Stomach (tissue), 19 donors: ENCODE measurements at places on chromosomes 3 and 15. TPM values are rescaled to one million over a fixed set of nuclear protein-coding genes. Genes with fewer than 3 reads are reported as not detected.

DNA sequence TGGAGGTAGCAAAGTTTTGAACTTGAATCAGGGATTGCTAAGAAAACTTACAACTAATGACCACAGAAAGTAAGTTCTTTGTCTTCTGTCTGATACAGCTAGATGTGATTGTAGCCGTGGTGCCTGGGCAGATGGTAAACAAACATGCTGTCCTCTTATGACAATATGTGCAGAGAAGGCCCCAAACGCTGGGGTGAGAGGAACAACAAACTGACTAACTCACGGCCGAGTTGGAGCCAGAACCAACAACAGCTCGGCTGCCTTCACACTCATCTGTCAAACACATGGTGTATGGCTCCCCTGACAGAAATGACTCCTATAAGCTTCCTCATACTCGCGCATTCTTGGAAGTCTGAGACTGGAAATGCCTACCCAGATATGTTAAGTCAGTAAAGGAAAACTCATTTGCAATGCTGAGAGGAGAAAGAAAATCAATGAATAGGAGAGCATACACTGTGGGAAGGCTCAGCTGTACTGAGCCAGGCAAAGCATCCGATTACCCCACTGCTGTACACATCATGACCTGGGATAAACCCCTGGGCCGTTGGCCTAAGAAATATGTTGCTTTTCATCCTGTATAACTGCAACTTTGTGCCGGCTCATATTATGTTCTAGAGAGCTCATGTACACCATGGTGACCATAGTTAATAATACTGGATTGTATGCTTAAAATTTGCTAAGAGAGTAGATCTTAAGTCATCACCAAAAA lies 5.7 kb downstream of the THBS1 start:
- peak overlapping the region; percentile 16 for H3K27ac ChIP-seq
- no peak for DNase-seq
- H3K4me1 ChIP-seq = peaks cover 77% of the 10 kb centered on the region
- peaks cover 52% of the 10 kb centered on the region for H3K36me3 ChIP-seq
- peak overlapping the region; percentile 65 for H3K4me3 ChIP-seq

GRCh38 chr3:187264021-187264420 lies 27.5 kb downstream of the MASP1 start:
- no peaks in the 10 kb centered on the region for H3K27me3 ChIP-seq
- H3K36me3 ChIP-seq = no peaks in the 10 kb centered on the region
- DNase-seq = peak; percentile 51

DNA sequence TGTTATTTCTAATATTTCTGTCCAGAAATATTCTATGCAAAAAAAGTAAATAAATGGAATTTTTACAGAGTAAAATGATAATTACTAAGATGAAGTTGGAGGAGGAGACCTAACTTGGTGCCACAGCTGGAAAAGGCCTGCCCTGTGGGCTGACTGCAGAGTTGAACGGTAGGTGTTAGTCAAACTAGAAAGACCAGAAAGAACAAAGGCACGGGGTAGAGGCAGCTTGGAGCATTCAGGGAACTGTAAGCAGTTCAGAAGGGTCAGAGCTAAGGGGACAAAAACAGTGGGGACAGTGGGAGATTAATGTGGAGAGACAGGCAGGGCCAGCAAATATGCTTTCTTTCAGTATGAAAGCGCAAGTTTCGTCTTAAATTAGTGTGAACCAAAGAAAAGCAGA lies 39.3 kb upstream of the PTPRG start:
- DNase-seq = no peak
- no peak overlapping the region for H3K27ac ChIP-seq
- no peaks in the 10 kb centered on the region for H3K4me1 ChIP-seq
- no peak overlapping the region for H3K4me3 ChIP-seq
- H3K27me3 ChIP-seq = no peaks in the 10 kb centered on the region

DNA sequence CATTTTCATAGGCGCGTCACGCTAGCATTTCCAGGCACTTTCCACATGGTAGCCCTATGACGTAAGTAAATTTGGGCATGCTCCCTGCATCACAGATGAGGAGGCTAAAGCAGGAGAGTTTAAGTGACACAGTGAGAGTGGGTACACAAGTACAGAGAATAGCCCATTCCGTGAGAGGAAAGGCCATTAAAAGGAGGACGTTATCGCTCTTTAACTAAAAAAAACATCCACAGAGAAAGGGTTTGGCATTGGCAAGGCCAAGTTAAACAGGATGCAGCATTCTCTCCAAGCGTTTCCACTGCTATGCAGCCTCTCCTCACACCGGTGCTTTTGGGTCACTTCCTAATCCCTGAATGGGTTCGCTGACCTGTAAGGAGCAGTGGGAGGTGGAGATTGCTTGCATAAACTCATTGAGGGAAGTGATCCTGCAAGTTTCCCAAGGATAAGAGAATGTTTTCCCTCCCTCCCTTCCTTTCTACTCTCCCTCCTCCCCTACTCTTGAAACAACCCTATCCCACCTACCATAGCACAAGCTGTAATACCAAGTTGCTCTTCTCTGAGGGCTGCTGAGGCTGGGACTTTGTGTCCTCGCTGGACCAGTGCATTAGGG lies 147.7 kb downstream of the VGLL4 start:
- peak; percentile 51 for DNase-seq
- no peak overlapping the region for H3K4me3 ChIP-seq
- peaks cover 39% of the 10 kb centered on the region for H3K4me1 ChIP-seq
- H3K27ac ChIP-seq = peak overlapping the region; percentile 39

- H3K36me3 ChIP-seq = no peaks in the 10 kb centered on the region
- no peak overlapping the region for H3K4me3 ChIP-seq
- no peak overlapping the region for H3K27ac ChIP-seq
- peak; percentile 49 for DNase-seq
- H3K27me3 ChIP-seq = no peaks in the 10 kb centered on the region
- peaks cover 11% of the 10 kb centered on the region for H3K4me1 ChIP-seq
Measured at GRCh38 chr3:161096771-161097367, 8.3 kb downstream of the B3GALNT1 start.

DNA sequence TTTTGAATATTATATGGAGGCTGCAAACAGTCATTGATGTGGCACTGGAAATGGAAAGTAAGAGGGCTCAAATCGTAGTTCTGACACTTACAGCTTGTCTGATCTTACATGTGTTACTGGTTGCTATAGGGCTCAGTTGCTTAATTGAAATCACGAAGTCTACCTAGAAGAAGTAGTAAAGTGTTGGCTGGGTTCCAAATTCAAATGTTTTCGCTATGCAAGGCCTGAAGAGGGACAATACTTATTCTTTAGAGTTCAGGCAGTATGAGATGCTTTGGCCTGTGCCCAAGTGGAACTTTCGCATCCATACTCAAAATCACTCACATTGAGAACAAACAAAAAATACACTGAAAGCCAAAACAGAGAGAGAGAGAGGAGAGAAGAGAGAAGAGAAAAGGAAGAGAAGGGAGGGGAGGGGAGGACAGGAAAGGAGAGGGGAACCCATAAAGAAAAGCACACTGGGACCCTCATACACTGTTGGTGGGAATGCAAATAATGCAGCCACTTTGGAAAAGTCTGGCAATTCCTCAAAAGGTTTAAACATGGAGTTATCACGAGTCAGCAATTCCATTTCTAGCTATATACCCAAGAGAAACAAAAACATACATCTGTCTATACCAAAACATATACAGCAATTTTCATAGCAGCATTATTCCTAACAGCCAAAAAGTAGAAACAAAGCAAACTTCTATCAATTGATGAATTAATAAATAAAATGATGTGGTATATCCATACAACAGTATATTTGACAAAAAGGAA lies 2.9 kb upstream of the FXR1 start:
- no peak overlapping the region for H3K4me3 ChIP-seq
- DNase-seq = no peak
- H3K36me3 ChIP-seq = no peaks in the 10 kb centered on the region

DNA sequence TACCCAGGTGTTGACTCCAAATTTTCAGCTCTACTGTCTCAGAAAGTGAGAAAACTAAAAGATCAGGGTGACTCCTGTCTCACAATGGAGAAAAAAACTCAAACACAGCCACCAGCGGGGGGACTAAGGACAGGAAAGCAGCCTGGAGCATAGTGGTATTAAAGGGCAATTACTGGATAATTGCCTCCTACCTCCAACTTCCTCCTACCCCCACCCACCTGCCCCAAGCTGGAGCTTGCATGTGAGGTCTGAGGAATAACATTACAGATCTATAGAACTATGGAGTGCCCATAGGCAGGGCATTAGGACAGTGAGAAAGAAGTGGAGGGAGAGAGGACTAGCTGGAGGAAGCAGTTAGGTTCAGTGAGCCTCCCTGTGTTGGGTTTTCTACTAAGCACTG lies 2.7 kb upstream of the PCCB start:
- peaks cover 13% of the 10 kb centered on the region for H3K4me1 ChIP-seq
- H3K4me3 ChIP-seq = no peak overlapping the region
- no peaks in the 10 kb centered on the region for H3K36me3 ChIP-seq
- DNase-seq = no peak
- no peak overlapping the region for H3K27ac ChIP-seq

DNA sequence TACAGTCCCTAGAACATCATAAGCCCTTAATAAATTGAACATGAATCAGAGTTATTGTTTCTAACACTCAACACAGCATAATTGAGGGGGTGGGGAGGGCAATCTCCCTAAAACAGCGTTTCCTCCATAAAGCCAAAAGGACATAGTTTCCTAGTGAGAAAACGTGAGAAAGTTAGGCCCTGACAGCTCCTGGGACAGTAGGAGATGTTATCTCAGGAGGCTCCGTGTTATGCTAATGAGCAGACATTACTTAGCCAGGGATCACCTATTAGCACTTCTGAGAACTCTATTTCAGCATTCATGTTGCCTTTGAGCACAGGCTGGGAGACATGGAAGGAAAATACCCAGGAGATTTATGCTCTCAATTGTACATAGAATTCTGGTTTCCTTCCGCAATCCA lies 229.1 kb upstream of the ADAMTS9 start:
- no peak overlapping the region for H3K4me3 ChIP-seq
- peak overlapping the region; percentile 53 for H3K27ac ChIP-seq
- no peaks in the 10 kb centered on the region for H3K27me3 ChIP-seq
- H3K4me1 ChIP-seq = peaks cover 5% of the 10 kb centered on the region
- no peaks in the 10 kb centered on the region for H3K36me3 ChIP-seq

DNA sequence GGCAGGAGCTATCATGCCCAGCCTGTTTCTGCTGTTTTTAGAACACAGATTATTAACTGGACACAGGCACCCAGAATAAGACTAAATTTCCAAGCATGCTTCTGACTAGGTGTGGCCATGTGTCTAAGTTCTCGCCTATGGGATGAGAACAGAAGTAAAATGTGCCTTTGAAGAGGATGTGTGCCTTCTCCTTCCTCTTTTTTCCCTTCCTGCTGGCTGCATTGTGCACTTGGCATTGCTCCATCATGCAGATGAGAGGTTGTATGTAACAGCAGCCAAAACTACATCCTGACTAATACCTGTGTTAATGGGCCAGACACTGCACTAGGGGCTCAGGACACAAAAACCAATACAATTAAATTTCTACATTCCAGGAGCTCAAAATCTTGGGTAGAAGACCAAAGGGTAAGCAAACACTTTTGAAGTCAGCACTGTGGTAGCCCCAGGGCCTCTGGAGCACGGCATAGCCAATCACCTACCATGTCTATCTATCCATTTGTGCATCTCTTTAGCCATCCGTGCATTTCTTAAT lies 40.9 kb upstream of the RNU6-1 start:
- H3K27me3 ChIP-seq = no peaks in the 10 kb centered on the region
- no peak overlapping the region for H3K27ac ChIP-seq
- H3K4me1 ChIP-seq = peaks cover 47% of the 10 kb centered on the region
- no peaks in the 10 kb centered on the region for H3K36me3 ChIP-seq
- H3K4me3 ChIP-seq = no peak overlapping the region

DNA sequence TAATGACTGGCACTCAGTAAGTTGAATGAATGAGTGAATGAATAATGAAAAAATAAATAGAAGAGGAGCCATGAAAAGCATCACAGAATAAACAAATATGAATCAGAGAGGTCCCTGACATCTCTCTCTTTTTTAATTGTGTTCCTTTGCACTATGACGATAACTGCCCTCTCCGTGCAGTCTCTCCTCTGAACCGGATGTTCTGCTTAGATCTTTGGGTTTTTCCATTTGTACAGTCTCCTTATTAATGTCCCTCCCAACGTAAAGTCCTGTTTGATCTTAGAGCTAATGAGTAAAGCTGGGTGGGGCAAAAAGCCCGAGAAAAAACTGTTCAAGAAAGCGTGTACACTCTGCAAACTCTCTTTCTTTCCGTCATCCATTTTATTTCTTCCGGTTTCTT lies 28.3 kb upstream of the BHLHE40 start:
- H3K4me3 ChIP-seq = no peak overlapping the region
- no peak for DNase-seq
- H3K4me1 ChIP-seq = no peaks in the 10 kb centered on the region
- no peaks in the 10 kb centered on the region for H3K27me3 ChIP-seq
- H3K27ac ChIP-seq = no peak overlapping the region
- no peaks in the 10 kb centered on the region for H3K36me3 ChIP-seq

GRCh38 chr15:92616621-92617548 lies 38.7 kb downstream of the FAM174B start:
- H3K27me3 ChIP-seq = no peaks in the 10 kb centered on the region
- H3K4me3 ChIP-seq = no peak overlapping the region
- peaks cover 63% of the 10 kb centered on the region for H3K4me1 ChIP-seq
- peak overlapping the region; percentile 90 for H3K27ac ChIP-seq

DNA sequence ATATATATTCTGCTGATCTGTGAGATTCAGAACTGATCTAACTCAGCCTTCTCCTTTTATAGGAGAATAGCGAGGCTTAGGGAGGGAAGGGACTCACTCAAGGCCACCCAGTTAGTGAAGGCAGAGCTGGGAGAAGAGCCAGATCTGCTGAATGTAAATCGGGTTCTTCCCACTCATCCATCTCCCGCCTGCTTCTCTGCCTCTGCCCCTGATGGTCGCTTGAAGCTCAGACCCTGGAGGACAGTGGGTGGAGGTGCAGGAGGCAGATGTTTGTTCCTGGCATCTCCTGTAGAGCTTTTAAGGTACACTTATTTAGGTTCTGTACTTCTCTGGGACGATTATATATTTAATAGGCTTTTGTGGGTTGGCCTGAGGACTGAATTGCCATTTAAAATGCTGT lies 4.3 kb downstream of the PDIA5 start:
- peak overlapping the region; percentile 13 for H3K27ac ChIP-seq
- H3K4me3 ChIP-seq = no peak overlapping the region
- peak; percentile 71 for DNase-seq

GRCh38 chr3:183515968-183516851 lies 39.3 kb downstream of the KLHL6 start:
- H3K27me3 ChIP-seq = peaks cover 10% of the 10 kb centered on the region
- H3K27ac ChIP-seq = peak overlapping the region; percentile 11
- H3K36me3 ChIP-seq = no peaks in the 10 kb centered on the region
- no peaks in the 10 kb centered on the region for H3K4me1 ChIP-seq
- no peak overlapping the region for H3K4me3 ChIP-seq
- DNase-seq = no peak

CADPS gene
- total RNA-seq = 2.7 TPM

GABRR3 gene
- total RNA-seq = not detected

PROS1 gene
- 4.1 TPM for total RNA-seq

MYO5C gene
- 28.4 TPM for total RNA-seq

CPEB1 gene
- 1.2 TPM for total RNA-seq

CCR1 gene
- not detected for total RNA-seq

AHSG gene
- total RNA-seq = not detected

GOLGA6L10 gene
- total RNA-seq = not detected

ZNF774 gene
- total RNA-seq = 4.9 TPM

LMCD1 gene
- 26.3 TPM for total RNA-seq

CRELD1 gene
- total RNA-seq = 71.5 TPM

LMLN gene
- total RNA-seq = 1.4 TPM
